ENCODE measurements at places on chromosomes 2 and 18.

DNA sequence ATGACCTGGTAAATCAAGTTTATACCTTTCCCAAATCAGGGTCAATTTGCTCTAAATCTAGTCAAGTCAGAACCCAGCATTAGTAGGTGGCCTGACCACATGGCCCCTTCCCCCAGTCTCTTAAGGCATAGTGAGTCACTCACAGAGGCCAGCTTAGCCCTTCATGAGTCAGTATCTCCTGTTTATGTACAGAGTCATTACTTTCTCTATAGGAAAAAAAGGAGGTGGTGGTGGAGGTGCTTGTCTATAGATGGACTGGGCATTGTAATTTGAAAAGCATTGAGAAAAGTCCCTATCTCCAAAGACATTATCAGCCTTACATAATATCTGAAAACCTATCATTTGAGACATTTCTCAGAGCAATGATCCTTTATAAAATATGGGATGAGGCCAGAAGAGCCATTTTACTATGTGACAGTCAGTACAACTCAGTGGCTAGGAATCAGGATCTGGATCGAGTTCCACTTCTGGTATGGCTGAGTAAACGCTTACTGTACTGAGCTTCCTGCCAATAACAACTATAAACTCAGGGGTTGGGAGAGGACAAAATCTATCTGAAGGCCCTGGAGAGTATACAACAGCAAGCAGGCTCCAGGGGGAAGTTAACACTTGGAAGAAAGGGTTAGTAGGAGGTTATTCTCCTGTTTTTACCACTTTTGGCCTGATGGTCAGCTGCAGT lies 22.5 kb upstream of the SIGLEC15 start:
- DNase-seq, result peak; percentile 89

DNA sequence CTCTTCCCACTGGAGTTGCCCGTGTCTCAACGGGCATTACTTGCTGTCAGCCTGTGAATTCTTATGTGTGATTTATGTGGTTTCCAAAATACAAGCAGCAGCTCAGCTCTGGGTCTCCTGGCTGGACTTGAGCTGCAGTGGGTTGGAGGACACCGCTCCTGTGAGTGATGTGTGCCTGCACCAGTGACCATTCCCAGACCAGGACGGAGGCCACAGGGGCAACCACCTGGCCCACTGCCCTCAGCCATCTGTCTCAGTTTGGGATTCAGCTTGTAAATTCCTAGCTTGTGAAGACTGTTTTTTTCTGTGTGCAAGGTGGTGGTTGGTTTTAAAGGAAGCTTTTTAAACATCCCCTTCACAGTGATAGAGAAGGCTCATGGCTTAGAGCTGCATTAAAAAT lies 261.0 kb downstream of the BCL2 start:
- DNase-seq, result no peak

DNA sequence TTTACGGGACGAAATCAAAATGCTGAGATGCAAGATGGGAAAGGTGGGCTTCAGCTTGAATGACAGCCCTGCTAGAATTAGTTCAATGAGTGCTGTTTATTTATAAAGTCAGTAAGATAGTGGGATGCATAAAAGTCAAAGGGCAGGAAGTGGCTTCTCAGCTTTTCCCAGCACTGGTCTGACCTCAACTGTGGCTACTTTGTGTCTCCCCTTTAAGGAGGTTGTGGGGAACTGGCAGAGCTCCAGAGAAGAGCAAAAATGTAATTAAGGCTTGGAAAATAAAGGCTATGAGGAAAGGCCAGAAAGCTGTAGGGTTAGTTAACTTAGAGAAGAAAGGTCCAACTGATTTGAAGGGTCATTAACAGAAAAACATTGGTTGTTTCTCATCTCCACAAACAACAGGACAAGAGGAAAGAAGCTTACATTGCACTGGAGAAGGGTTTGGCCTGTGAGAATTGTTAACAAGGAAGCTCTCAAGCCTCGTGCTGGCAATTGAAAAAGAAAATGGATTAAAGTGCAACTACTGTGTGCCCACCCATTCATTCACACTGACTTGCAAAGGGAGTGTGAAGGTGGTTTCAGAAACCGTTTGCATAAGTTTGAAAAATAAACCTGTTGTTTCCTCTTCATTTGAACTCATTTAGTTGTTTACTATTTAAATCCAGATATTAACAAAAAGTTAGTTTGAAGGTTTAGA lies 68.8 kb upstream of the CD28 start:
- no peak for DNase-seq

GRCh38 chr2:107258531-107259407 lies 372.8 kb upstream of the ST6GAL2 start:
- DNase-seq, result no peak

DNA sequence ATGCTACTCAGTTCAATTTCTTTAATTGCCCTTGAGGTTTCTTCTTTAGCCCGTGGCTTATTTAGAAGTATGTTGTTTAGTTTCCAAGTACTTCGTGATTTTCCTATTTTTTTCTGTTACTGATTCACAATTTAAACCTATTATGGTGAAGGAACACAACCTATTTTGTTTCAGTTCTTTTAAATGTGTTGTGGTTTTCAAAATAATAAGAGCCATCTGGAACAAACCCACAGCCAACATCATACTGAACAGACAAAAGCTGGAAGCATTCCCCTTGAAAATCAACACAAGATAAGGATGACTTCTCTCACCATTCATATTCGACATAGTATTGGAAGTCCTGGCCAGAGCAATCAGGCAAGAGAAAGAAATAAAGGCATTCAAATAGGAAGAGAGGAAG lies 155.2 kb downstream of the GALNT1 start:
- no peak for DNase-seq

DNA sequence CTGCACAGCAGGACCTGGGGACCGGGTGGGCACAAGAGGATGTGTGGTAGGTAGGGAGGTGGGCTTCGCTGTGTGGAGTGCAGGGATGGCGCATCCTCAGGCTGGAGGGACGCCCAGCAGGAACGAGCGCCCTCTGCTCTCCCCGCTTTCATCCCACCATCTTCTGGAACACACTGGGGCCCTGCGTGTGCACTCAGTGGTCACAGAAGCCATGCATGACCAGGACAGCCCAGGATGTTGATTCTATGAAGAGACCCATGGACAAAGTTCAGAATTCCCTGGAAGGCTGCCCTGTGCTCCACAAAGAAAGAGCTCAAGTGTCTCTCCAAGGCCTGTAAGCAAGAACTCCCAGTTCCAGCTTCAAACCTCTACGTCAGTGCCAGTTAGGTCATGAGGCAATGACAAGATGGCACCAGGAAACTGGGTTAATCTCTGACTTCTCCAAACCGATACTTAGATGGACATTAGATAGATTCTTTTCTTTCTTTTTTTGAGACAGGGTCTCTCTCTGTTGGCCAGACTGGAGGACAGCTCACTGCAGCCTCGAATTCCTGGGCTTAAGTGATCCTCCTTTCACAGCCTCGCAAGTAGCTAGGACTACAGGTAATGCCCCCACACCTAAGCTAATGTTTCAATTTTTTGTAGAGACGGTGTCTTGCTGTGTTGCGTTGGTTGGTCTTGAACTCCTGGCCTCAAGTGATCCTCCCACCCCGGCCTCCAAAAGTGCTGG lies 3.4 kb downstream of the SLC66A2 start:
- no peak for DNase-seq

GRCh38 chr2:134979221-134979620 lies 60.6 kb downstream of the CCNT2 start:
- no peak for DNase-seq

DNA sequence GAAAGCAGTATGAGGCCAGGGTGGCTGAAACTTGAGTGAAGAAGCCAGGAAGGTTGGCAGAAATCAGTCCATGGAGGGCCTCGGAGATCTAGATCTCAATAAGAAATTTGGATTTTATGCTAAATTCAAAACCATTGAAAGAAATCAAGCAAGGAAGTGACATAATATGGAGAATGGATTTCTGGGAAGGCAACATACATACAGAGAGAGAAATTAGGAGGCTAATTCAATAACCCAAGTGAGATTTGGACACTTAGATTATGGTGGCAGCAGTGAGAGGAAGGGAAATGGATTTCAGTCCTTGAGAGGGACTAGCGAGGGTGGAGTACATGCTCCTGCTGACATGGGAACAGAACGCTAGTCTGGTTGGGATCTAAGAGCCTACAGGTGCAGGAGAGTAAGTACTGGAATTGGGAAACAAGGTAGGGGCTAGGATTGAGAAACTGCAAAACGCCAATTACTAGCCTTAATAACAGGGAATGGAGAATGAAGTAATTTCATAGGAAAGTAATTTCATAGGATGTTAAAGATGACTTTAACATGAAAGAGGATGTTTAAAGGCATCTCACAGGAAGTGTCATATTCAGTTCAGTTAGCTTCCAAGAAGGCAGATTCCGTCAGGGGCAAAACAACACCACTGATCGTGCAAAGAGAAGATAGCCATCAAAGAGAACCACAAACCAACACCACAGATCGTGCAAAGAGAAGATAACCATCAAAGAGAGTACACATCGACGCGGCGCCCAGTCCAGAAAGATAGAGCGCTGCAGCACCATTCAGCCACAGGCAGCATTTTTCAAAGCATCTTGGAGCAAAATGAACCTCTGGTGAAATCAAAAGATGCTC lies 27.2 kb downstream of the CDKL4 start:
- no peak for DNase-seq

GRCh38 chr2:207054521-207054920 lies 111.2 kb downstream of the KLF7 start:
- no peak for DNase-seq

GRCh38 chr2:119333833-119334232 lies 32.8 kb downstream of the C2orf76 start:
- no peak for DNase-seq

- no peak for DNase-seq
Measured at GRCh38 chr2:100629309-100629708, 66.5 kb downstream of the PDCL3 start.

GRCh38 chr2:144629935-144630334 lies 110.0 kb upstream of the ZEB2 start:
- DNase-seq, result no peak

DNA sequence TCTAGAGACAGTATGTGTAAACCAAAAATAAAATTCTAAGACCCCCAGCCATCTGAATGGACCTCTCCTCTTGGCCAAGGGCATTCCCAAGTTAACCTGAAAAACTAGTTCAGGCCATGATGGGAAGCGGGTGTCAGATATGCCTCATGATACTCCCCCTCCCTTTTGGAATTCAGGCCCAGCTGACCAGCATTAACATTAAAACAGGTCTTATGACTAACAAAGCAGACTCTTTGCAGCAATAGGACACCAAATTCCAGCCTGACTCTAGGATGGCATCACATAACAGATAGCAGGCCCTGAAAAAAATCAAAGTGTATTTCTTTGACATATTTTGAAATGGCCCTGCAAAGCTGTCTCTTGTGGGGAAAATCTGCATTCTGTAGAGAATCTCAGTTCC lies 73.3 kb upstream of the L3MBTL4 start:
- no peak for DNase-seq

DNA sequence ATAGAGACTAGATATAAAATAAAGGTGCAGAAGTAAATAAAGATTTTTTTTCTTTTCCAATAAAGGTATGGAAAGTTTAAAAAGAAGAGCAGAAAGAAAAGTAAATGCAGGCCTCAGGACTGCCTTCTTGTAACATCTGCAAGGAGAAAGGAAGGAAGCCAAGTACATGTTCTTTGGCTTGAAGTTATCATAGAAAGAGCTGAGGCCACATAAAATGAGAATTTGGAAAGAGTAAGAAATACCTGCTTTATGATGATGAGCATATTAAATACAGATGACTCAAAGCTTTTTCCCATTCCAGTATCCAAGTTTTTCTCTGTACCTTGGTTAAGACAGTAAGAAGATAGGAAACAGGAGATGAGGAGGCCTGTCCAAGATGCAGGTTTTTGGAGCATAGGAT lies 25.3 kb upstream of the UBE2E3 start:
- no peak for DNase-seq

GRCh38 chr18:24354278-24354677 lies 43.3 kb downstream of the OSBPL1A start:
- DNase-seq, result no peak

GRCh38 chr2:54954705-54955357 lies 95.4 kb downstream of the RTN4 start:
- no peak for DNase-seq

- DNase-seq, result no peak
Measured at GRCh38 chr2:69811018-69811417, 18.4 kb upstream of the GMCL1 start.

DNA sequence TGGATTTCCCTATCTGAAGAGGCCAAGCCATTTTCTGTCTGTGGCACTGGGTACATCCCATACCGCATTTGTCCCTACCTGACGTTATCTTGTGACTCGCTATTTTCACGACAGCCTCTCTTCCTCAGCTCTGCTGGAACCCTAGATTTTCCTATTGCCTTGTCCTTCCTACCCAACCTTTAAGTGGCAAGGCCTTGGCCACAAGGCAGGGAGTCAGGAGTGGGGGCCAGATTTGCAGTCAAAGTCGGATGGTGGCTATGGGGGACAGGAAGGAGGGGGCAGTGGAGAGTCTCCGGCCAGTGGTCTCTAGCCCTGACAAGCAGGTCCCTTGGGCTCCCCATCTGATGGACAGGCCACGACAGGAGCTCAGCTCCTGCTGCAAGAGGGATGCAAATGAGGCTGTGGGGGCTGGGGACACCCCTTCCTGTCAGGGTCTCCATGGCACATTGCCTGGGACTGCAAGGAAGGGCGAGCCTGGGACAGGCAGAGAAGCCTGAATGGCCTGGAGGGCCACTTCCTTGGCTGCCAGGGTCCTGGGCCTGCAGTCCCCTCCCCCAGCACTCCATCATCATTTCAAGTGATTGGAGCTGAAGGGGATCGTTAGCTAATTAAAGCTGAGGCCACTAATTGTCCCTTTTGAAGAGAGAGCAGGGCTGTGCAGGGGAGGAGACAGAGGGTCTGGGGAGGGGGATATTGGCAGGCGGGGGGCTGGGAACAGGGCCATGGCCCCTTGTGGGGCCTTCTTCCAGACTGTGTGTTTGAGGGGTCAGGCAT lies 6.3 kb upstream of the ECEL1 start:
- no peak for DNase-seq

DNA sequence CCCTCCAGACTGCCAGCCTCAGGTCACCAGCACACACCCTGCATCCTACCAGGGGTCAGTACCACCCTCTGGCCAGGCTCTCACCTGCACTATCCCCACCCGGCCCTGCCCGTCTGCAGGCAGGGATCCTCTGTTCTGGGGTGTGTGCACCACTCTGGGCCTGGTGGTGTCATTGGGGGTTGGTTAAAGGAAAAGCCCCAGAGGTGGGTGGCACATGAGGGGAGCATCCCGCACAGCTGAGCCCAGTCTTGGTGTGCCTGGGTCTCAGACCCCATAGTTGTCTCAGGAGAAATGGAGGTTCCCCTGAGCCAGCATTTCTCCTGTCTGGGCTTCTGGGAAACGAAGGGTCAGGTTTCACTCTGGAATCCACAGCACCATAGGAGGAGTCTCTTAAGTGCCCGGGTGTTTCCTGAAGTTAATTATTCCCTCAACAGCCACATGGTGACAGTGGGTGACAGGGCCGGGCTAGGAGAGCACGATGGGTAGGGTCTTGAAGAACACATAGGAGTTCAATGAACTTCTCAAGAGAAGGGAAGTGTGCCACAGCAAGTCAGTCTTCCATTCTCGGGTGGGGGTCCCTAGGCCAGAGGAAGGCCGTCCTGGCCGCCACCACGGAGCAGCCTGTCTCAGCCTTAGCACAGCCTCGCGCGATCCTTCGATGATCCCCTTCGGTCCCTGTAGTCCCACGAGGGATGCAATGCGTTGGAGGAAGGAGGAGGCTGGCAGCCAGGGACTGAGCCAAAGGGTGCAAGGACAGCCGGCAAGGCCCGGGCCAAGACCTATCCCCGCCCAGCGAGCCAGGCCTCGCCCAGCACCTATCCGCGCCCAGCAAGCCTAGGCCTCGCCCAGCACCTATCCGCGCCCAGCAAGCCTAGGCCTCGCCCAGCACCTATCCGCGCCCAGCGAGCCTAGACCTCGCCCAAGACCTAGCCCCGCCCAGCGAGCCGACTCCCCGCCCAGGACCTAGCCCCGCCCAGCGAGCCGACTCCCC lies 1.1 kb upstream of the FARP2 start:
- DNase-seq, result peak; percentile 72

GRCh38 chr18:74074668-74075564 lies 72.7 kb downstream of the FBXO15 start:
- no peak for DNase-seq
